ENCODE measurements at places on chromosomes 12 and 14.

- peak; percentile 31 for DNase-seq
These were observed 43.3 kb downstream of the AEBP2 start for GRCh38 chr12:19482551-19483109.

GRCh38 chr12:94380507-94380906 lies 79.2 kb downstream of the CEP83 start:
- DNase-seq, result no peak

GRCh38 chr14:35435177-35435576 lies 30.6 kb upstream of the NFKBIA start:
- DNase-seq, result no peak

DNA sequence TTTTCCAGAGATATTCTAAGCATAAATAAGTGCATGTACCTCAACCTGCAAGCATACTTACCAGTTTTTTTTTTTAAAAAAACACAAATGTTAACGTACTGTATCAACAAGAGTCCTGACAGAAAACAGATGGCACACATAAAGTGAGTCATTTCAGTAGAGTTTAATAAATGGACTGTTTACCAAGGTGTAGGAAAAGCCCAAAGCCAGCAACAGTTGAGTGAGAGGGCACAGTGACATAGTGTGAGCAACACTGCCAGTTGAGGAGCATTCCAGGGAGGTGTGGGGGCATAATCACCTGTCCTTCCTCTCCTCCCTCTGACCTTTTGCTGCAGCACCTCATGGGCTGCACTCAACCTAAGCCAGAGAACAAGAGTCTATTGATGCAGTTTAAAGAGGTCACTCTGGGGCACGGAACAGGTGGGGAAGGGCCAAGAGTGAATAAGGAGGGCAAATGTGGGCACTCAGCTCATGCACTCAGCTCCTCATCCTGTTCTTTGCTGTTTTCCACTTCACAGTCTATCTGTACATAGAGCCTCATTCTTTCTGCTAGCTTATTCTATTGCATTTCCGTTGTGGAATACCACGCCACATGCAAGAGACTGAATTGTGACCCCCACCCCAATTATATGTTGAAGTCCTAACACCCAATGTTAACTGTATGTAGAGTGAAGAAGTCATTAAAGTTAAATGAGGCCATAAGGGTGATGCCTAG lies 29.3 kb downstream of the DHRS2 start:
- no peak for DNase-seq

- no peak for DNase-seq
These were observed 197.3 kb downstream of the TMTC3 start for GRCh38 chr12:88339254-88339949.

DNA sequence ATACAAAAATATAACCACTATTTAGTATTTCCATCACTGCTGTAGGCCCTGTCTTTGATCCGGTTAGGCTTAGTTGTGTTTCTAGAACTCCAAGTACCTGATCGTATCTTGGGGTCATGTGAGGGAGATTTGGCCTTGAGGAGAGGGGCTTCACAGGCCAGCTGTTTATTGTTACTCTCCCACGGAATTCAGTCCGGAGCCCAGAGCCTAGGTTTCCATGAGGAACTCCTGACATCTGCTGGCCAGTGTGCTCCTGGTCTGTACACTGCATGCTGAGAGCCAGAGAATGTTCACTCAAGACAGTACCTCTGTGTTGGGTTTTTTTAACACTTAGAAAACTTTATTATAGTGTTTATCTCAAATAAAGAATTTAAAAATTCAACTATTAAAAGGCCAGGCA lies 341.0 kb upstream of the TMEM132C start:
- DNase-seq, result no peak

- no peak for DNase-seq
These were observed 61.6 kb downstream of the RAD51B start for GRCh38 chr14:67881225-67881624.

DNA sequence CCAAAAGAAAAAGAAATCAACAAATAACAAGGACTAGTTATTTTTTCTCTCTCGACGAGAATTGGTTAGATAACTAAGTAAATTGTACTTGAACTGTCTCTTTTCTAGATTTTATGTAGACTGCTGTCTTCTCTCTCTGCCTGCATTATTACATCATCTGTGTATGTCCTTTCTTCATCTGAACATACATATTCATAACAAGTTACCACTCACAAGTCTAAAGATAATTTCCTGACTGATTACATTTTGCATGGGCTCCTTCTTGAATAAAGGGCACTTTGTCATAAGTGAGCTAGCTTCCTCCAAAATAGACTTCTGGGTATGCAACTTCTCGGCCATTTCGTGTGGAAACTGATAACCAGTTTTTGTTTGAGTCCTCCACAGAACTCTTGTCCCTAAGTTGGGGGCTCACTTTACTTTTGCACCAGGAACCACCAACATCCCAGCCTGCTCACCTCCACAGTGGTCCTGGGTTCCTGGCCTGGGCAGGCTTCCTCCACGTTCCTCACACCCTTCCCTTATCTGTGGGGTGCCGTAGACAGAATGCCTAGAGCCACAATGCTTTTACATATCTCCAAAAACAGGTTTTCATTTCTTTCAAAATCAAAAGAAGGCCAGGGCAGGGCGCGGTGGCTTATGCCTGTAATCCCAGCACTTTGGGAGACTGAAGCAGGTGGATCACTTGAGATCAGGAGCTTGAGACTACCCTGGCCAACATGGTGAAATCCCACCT lies 6.2 kb upstream of the DDX47 start:
- no peak for DNase-seq

DNA sequence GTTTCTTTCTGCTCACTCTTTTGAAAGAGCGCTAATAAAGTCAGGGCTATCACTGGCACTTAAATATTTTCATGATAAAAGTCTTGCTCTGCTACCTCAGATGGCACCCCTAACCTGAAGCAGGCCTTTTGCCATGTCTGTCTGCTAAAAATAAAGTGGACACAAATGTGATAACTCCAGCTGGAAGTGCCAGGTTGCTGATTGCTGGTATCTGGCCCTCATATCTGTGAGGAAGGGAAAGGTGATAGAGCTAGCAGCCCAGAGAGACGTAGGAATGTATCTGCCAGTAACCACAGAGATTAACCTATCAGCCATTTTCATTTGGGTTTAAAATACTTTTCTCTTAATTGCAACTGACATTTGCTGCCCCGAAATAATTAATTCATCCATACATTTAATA lies 127.9 kb downstream of the GRIN2B start:
- no peak for DNase-seq

DNA sequence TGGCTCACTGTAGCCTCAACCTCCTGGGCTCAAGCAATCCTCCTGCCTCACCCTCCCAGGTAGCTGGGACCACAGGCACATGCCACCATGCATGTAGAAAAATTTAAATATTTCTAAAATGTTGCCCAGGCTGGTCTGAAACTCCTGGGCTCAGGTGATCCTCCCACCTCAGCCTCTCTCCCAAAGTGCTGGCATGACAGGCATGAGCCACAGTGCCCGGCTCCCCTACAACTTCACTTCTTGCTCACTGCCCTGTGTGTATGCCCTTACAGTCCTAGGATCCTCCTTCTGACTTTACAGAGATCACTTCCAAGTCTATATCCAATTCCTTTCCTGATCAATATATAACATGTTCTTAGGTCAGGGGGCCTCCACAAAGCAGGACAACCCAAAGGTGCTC lies 23.8 kb upstream of the CREBL2 start:
- DNase-seq, result no peak

GRCh38 chr12:79874665-79875064 lies 60.2 kb downstream of the PPP1R12A start:
- DNase-seq, result no peak

GRCh38 chr14:36716614-36717184 lies 55.0 kb downstream of the PAX9 start:
- no peak for DNase-seq

DNA sequence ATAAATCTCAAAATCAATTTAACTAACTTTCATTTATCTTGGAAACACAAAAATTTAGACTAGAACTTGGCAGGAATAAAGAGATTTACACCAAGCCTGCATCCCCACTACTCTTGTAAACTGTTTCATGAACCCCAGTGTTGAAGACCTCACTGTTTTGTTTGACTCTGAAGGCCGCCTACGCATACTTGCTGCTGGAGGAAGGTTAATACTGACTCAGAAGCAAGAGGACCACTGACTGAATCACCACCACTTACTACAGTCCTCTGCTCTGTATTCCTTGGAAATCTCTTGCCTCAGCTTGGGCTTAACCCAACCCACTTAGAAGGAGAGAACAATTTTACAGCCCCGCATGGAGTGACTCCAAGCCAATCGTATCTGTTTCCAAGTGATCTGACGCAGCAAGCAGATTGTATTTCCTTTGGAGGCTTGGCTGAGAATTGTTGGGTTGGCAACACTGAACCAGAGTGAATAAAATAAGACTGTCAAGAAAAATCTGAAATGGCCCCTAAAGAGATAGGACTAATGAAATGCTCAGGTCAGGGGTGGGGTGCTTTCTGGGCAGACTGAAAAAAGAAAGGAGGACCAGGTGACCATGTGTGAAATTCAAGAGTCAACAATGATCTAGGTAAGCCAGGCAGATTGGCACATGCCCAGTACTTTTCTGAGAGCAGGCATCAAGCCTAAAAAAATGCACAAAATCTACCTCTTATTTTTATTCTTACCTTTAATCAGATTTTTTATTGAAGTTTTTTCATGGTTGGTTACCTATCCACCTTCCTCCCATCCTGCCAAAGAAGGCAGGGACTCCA lies 248.6 kb downstream of the ZFP36L1 start:
- no peak for DNase-seq

GRCh38 chr12:100201604-100202423 lies 1.2 kb downstream of the ACTR6 start:
- no peak for DNase-seq

DNA sequence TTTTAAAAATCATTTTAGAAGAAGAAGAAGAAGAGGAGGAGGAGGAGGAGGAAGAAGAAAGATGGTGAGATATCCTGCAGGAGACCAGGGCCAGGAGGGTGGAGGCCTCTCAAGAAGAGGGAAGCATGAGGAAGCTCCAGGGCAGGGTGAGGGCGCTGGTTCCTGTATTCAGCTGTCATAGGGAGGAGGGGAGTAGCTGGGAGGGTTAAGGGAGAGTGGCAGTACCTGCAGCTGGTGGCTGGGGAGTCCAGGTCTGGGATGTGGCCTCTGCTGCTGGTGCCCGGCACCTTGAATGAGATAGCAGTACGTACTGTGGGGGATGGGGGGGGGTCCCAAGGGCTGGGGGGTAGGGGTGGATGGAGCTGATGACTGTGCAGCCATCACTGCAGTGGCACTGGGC lies 9.8 kb downstream of the RBP5 start:
- no peak for DNase-seq

- DNase-seq, result no peak
These were observed 269.1 kb downstream of the EMP1 start for GRCh38 chr12:13465635-13466034.

GRCh38 chr14:91292491-91292890 lies 48.0 kb upstream of the GPR68 start:
- DNase-seq, result no peak

GRCh38 chr12:55675666-55676065 lies 32.0 kb downstream of the ITGA7 start:
- DNase-seq, result no peak

DNA sequence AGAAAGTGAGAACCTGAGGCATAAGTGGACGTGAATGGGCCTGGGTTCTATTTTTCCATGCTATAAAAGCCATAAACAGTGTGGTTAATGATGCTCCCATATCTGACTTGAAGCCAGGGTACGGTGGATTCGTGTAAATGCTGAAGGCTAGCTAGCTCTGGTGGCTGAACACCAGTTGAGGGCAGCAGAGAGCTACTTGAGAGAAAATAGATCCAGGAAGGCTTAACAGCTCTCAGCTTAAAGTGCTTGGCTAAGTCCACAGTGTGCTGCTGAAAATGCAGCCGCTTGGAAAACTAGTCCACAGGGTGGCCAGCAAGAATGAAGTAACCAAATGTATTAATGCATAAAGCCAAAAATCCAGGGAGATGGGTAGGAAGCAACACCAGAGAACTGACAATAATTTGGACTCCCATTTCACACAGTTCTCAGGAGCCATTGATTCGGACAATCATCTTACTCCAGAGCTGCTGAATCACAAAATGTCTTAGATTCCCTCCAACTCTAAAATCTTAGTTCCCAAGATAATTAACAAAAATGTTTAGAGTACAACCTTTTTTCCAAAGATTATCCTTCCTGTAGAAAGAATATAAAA lies 15.0 kb upstream of the FOXG1 start:
- DNase-seq, result no peak

DNA sequence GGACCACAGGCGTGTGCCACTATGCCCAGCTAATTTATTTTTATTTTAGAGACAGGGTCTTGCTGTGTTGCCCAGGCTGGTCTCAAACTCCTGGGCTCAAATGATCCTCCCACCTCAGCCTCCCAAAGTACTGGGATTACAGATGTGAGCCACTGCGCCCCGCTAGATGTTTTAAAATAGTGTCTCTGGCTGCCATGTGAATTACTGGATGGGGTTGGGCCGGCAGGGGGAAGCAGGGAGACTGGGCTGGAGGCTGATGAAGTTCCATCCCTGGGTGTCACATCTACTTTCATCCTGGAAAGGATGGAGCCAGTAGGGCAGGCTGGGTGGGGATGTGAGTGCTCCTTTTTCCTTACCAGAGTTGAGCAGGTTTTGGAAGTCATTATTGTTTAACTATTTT lies 46.1 kb downstream of the DNAH10 start:
- DNase-seq, result no peak

GRCh38 chr12:117050060-117050459 lies 49.2 kb downstream of the TESC start:
- no peak for DNase-seq

GRCh38 chr14:93925374-93925895 lies 1.7 kb upstream of the FAM181A start:
- DNase-seq, result no peak

GRCh38 chr12:113260636-113261300 lies 39.5 kb downstream of the TPCN1 start:
- no peak for DNase-seq

GRCh38 chr14:102711946-102712345 lies 65.3 kb upstream of the TRAF3 start:
- DNase-seq, result no peak
